ENCODE measurements at places on chromosomes 7 and 10.

- H3K27ac ChIP-seq: peak overlapping the region; percentile 46
- no peak for DNase-seq
- no peaks in the 10 kb centered on the region for H3K27me3 ChIP-seq
Measured at GRCh38 chr10:60138842-60139241, 232.5 kb upstream of the CCDC6 start.

DNA sequence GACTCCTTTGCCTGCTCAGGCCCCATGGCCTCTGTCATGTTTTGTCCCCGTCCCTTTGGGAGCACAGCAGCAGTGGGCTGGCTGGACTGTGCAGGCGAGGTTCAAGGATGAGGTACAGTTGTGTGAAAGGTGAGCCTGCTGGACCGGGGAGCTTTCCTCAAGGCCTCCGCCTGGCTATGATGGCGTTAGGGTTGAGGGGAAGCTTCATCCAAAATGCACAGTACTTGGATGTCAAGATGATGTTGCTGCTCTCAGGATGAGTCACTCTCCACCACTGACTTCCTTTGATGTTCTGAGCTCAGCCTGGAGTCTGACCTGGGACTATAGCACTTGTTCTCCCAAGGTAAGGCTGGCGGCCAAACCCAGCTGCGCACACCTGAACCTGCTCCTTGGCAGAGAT, 152.7 kb upstream of the SHH start:
- H3K4me3 ChIP-seq: no peak overlapping the region
- H3K27me3 ChIP-seq: no peaks in the 10 kb centered on the region
- no peaks in the 10 kb centered on the region for H3K4me1 ChIP-seq
- no peaks in the 10 kb centered on the region for H3K36me3 ChIP-seq

GRCh38 chr7:24279512-24279911, 4.5 kb upstream of the NPY start:
- no peaks in the 10 kb centered on the region for H3K4me1 ChIP-seq
- DNase-seq: no peak
- H3K27ac ChIP-seq: no peak overlapping the region
- H3K4me3 ChIP-seq: no peak overlapping the region

- H3K27ac ChIP-seq: no peak overlapping the region
- no peaks in the 10 kb centered on the region for H3K36me3 ChIP-seq
- no peak for DNase-seq
- H3K4me1 ChIP-seq: no peaks in the 10 kb centered on the region
- no peak overlapping the region for H3K4me3 ChIP-seq
- H3K27me3 ChIP-seq: no peaks in the 10 kb centered on the region
Measured at GRCh38 chr7:41652267-41652666, 50.6 kb downstream of the INHBA start.

DNA sequence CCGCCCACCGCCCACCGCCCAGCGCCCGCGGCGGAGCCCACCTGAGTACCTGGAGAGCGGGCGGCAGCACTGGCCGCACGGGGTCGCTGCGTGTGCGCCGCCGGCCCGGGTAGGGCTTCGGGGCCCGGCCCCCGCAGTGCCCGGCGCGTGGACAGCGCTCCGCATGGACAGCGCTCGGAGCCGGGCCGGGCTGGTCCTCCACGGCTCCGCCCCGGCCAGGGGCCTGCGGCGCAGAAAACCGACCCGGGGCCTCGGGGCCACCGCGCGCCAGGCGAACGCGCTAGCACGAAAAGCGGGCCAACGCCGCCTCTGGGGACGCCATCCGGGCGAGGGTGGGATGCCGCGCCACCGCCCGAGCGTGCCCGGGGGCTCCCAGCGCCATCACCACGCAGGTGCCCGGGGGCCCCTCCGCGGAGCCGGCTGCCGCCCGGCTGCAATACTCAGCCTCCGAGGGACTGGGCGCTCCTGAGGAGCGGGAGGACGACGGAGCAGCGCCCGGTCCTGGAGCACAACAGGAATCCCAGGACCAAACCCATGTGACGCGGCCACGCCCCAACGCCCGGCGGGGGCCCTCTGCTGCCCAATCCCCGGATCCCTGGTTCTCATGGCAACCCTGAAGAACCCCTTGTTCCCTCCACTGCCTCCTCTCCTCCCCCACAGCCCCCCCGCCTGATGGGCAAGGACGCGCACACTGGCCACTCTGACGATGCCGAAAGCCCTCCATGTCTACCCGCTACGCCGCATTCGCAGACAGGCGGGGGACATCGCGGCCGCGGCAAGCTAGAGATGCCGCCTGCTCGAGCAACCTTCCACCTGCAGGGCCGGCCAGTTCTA, at the start of gene GRB10:
Gene GRB10, minus strand, starts transcription at position 522 of the 834 bp plus-strand sequence. CDS start 50,574 bp downstream, outside the sequence.
- H3K4me3 ChIP-seq: peak within 1 kb of the TSS; percentile 40
- no peak for DNase-seq
- H3K27ac ChIP-seq: peak within 1 kb of the TSS; percentile 54
- no peaks in the 10 kb centered on the region for H3K36me3 ChIP-seq

DNA sequence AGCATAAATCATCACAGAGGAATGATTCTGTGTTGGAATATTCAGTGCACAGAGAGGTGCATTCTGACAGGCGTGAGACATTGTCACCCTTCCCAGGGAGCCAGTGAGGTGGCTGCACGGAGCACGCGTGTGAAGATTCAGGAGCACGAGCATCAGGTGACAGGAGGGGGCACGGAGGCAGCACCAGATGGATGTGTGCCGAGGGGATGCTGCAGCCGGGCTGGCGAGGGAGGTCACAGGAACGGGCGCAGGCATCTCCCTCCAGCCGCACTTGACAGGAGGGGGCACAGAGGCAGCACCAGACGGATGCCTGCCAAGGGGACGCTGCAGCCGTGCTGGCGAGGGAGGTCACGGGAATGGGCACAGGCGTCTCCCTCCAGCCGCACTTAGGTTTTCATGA, 66.5 kb downstream of the DIP2C start:
- H3K36me3 ChIP-seq: no peaks in the 10 kb centered on the region
- H3K4me3 ChIP-seq: no peak overlapping the region
- H3K27ac ChIP-seq: no peak overlapping the region
- peaks cover 5% of the 10 kb centered on the region for H3K4me1 ChIP-seq

DNA sequence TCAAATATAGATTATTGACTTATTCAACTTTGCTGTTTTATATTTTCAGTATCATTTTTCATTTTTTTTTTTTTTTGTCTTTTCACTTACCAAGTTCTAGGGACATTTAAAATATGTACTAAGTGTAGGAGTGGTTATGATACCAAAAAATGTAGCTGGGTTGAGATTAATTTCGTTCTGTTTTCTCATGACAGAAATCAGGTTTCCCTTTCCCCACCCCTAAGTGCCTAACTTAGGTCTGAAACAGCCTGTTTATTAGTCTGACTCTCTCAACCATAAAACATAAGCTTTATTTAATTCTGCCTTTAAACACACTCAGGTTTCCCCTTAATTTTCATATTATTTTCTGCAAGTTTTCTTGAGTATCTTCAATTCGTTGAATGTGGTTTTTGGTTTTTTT, 22.1 kb downstream of the TMEM106B start:
- peaks cover 4% of the 10 kb centered on the region for H3K36me3 ChIP-seq
- no peak for DNase-seq
- H3K27me3 ChIP-seq: no peaks in the 10 kb centered on the region
- no peaks in the 10 kb centered on the region for H3K4me1 ChIP-seq
- H3K27ac ChIP-seq: no peak overlapping the region

DNA sequence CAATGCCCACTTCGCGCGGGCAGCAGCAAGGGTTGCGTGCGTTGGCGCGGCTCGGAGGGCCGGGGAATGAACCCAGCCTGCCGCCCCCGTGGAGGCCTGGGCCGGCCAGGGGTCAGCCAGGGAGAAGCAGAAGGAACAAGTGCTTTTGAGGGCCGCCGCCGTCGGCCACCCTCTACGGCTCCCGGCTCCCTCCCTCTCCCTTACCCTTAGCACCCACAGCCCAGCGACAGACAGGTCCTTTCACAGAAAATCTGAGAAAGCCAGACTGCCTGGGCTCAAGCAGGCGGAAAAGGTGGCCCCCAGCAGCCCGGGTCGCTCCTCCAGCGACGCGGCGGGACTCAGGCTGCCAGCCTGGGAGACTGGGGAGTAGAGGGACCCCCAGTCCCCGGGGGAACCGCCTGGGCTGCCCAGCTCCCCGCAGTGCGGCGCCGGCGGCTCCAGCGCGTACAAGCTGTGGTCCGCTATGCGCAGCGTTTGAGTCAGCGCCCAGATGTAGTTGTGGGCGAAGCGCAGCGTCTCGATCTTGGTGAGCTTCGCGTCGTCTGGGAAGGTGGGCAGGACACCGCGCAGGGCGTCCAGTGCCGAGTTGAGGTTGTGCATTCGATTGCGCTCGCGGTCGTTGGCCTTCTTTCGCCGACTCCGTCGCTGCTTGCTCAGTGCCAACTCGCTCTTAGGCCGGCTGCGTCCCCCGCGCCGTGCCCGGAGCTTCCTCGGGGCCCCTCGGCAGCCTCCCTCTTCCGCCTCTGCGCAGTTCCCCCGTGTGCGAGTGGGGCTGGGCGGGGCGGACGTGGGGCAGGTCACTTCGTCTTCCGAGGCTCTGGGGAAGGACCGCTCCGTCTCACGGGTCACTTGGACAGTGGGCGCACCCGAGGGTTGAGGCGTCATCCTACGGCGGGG, 815 bp downstream of the NEUROG3 start:
- DNase-seq: no peak
- H3K27ac ChIP-seq: no peak overlapping the region
- no peaks in the 10 kb centered on the region for H3K4me1 ChIP-seq
- H3K27me3 ChIP-seq: peaks cover 100% of the 10 kb centered on the region
- peak overlapping the region; percentile 58 for H3K4me3 ChIP-seq

- peak within 1 kb of the TSS; percentile 79 for H3K4me3 ChIP-seq
- H3K4me1 ChIP-seq: no peaks in the 10 kb centered on the region
- peak within 1 kb of the TSS; percentile 84 for H3K27ac ChIP-seq
- no peaks in the 10 kb centered on the region for H3K36me3 ChIP-seq
- H3K27me3 ChIP-seq: no peaks in the 10 kb centered on the region
Measured at GRCh38 chr7:77798394-77799077, at the start of the genes PHTF2 and TMEM60. TSS of gene PHTF2 (plus strand) at chr7:77798773. TSS of gene TMEM60 (minus strand) at chr7:77798434. CDS start at chr7:77794373, 4,061 bp downstream.

GRCh38 chr10:95451568-95452524, 109.3 kb downstream of the SORBS1 start:
- peaks cover 4% of the 10 kb centered on the region for H3K4me1 ChIP-seq
- H3K4me3 ChIP-seq: no peak overlapping the region
- H3K27me3 ChIP-seq: no peaks in the 10 kb centered on the region
- DNase-seq: no peak
- H3K36me3 ChIP-seq: no peaks in the 10 kb centered on the region
- H3K27ac ChIP-seq: peak overlapping the region; percentile 28

DNA sequence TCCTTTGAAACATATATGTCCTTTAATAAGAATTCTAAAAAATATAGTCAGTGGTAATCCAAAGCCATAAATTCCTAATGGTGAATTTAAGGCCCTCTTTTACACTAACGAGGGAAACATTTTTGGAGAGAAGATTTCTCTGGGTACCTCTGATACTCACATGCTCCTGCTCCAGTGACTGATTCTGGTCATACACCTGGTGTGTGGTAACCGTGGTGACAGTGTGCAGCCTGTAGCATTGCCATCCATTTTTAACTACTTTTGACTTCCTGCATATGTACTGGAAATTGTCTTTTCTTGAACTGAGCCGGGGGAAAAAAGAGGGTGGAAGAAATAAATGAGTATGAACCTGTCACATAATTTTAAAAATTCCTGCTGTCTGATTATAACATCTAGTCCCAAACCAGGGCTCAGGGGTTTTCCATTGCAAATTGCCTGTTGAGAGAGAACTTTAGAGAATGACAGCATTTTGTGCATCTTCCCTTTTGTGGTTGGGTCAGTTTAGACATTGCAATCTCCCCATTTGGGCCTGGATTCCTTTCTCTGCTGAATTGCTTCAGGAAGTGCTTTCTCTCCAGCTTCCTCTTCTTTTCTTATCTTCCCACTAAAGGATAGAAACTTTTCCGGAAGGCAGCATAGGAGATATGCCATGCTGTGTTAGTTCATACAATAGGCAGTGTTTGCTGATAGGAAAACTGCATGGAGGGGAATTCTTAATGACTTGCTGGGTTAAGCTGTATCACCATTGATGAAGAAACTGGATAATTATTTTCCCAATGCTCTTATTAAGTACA, 125.5 kb downstream of the GRM3 start:
- no peaks in the 10 kb centered on the region for H3K27me3 ChIP-seq
- H3K27ac ChIP-seq: no peak overlapping the region
- no peak overlapping the region for H3K4me3 ChIP-seq
- DNase-seq: no peak
- no peaks in the 10 kb centered on the region for H3K36me3 ChIP-seq
- no peaks in the 10 kb centered on the region for H3K4me1 ChIP-seq

DNA sequence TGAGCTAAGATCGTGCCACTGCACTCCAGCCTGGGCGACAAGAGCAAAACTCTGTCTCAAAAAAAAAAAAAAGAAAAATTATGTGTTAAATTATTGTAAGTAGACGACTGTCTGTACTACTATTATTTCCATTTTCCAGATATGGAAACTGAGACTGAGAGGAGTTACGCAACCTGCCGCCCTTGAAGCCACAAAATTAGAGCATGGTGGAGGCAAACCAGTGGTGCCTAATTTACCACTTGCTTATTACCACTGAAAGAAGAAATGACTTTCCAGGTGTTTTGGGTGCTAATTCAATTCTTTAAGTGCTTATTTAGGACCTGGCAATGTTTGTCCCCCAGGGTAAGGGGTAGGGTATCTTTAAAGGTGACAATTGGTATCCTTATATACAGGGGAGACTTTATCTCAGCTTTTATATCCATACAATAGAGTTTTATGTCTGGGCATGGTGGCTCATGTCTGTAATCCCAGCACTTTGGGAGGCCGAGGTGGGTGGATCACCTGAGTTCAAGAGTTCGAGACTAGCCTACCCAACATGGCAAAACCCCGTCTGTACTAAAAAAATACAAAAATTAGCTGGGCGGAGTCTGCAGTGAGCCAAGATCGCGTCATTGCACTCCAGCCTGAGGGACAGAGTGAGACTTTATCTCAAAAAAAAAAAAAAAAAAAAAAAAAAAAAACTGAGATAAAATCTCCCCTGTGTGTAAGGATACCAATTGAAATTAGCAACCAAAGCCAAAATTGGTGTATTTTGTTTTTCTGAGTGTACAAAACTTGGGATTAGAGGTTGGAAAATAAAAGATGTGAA, 16.6 kb upstream of the CAMK1D start:
- H3K36me3 ChIP-seq: no peaks in the 10 kb centered on the region
- H3K27me3 ChIP-seq: no peaks in the 10 kb centered on the region
- peak overlapping the region; percentile 79 for H3K27ac ChIP-seq
- no peak for DNase-seq
- no peak overlapping the region for H3K4me3 ChIP-seq

DNA sequence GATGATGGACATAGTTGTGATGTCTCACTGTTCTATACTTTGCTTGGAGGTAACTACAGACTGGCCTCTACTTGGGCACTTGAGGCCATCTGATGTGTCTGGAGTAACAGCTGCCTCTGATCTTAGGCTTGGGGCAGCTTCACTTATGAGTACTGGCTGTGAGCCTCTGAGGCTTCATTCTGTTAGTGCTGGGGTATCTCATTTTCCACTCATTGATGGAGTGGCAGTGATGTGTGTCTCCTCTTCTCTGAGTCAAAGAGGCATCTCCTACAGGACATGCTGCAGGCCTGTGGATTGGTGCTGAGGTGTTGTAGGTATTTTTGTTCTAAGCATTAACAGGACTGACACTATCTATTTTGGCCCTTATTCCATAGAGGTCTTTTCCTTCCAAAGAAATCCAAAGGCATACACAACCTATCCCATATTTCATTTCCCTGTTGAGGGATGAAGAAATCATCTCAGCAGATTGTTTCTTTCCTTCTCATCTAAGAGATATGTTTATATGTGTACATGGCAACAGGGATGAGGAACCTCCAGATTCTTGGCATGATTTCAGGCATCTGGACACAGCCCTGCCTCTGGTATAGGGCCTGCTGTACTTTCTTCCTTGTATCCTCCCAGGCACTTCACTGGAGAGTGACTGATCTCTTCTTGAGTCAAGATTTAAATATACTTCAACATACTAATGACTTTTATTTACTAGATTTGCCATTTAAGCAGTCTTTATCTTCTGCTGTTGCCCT, 65.7 kb upstream of the NOBOX start:
- H3K27ac ChIP-seq: no peak overlapping the region
- no peaks in the 10 kb centered on the region for H3K27me3 ChIP-seq
- H3K4me3 ChIP-seq: no peak overlapping the region
- H3K36me3 ChIP-seq: no peaks in the 10 kb centered on the region
- no peak for DNase-seq

Measured in breast epithelium (tissue), 4 donors.